ENCODE measurements at places on chromosomes 7 and 10. TPM values are rescaled to one million over a fixed set of nuclear protein-coding genes. Genes with fewer than 3 reads are reported as not detected.

SPDYE11 gene
- total RNA-seq: not detected

STEAP1 gene
- total RNA-seq: 1.8 TPM

DNA sequence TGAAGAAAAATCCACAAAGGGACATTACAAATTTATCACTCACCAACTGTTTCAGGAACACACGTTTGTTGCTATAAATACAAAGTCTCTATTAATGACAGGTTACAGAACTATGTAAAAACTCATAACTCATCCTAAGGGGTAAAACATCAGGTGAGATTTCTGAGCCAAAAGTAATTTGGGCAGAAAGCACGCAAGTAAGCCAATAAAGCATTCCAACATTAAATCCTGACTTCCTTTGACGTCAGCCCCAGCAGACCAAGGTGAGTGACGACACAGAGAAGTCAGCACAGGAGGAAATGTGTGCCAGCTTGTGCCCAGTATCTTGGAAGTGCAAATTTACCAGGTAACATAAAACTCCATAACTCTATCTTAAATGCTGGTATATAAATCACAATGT lies 45.7 kb downstream of the IMMP2L start:
- no peak for DNase-seq

- no peak for DNase-seq
These were observed 203.1 kb upstream of the NEBL start for GRCh38 chr10:21100190-21100589.

- DNase-seq: no peak
These were observed 7.2 kb downstream of the PALS2 start for GRCh38 chr7:24580283-24580946.

DNA sequence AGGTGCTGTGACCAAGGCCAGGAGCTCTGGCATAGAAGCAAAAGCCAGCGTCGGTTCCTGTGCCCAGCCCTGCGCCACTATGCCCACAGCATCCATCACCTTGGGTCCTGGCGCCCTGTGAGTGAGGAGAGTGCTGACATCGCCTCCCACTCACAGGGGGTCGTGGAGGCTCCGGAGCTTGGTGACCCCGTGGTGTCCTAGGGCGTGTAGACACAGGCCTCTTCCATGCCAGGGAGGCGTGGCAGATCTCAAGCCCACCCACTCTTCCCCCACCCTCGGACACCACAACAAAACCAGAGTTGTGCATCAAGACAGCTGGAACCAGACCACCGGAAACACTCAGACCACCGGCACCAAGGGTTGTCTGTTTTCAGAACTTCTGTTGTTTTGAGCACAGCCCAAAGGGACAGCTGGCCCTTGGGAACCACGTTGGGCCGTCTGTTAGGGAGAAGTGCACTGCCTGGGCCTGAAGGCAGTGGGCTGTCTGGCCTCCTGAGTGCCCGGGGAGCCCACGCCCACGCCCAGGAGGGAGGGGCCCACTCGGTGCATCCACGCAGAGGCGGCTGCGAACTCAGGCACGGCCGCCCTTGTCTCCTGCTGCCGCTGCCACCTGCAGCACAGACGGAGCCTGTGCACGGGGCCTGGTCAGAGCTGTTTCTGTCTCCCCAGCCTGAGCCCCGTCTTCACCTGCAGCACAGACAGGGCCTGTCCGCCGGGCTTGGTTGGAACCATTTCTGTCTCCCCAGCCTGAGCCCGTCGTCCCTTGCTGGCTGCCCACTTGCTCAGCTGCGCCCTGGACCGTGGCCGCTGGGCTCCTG lies 106.3 kb downstream of the INPP5A start:
- DNase-seq: no peak

DNA sequence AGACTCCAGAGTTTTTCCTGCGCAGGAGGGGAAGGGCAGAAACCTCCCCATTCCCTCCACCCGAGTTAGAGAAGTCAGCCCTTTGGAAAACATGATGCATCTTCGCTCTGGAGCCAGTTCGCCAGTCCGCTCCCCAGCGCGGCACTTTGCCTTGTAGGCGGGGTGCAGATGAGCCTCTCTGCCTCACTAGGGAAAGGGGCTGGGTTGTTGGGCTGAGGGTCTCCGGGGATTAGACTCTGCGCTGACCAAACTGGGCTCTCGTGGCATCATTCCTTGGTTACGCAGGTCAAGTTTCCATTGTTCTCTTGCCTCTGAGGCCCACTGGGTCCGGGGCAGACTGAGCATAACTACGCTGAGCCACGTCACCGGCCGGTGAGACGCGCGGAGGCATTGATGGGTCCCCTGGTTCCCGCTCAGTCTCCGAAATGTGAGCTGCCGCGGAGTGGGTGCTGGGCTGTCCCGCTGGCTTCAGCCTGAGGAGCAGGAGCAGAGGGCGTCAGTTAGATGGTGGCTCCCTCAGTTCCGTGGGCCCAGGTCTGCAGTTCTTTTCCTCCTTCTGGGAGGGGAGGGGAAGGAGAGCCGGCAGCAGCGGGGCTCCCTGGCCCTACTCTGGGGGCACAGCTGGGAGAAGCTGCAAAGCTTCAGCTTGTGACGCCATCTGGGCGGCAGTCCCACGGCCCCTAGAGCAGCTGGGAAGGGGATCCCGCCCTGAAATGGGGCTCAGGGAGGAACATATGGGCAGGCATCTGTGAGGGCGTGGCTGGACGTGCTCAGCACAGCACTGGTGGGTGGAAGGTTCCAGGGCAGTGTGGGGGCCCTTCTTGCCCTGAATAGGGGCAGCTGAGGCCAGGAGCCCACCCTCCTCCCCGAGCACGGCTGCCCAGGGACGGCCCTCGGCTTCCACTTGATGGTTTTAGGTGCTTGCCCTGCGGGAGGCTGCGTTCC lies 121.3 kb upstream of the BTBD16 start:
- DNase-seq: peak; percentile 91

GRCh38 chr7:44964831-44965440 lies 13.9 kb downstream of the MYO1G start:
- DNase-seq: no peak

- no peak for DNase-seq
These were observed 226.5 kb downstream of the NEBL start for GRCh38 chr10:20670579-20670978.

DNA sequence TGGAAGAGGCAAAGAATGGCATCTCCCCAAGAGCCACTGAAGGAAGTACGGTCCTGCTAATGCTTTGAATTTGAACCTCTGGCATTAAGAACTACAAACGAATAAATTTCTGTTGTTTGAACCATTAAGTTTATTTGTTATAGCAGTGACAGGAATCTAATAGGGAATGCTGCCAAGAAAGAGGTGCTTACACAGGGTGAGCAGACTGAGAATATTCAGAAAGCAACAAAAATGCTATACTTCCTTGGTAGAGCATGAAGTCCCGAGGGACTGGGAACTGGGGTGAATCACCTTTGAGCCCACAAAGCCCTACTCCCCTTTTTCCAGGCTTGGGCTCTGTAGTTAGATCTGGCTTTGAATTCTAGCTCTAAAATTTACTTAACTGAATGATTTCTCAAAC lies 45.0 kb downstream of the PANK1 start:
- no peak for DNase-seq

DNA sequence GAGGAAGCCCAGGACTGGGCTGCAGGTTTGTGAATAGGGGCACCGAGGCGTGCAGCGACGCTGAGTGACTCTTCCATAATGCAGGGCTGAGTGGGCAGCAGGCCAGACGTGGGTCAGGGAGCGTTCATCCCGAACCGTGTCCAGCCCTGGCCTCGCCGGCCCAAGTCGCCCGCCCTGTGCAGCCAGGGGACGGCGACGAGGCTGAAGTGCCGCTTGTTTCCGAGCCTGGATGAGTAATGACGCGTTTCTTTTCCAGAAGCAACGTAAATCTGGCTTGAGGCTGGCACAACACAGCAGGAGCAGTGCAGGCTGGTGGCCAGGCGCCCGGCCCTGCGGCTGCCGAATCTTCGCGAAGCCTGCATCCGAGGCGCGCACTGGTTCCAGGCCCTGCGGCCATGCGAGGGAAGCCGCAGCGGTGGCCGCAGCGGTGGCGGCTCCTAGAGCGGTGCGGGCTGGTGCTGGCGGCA lies 74.0 kb upstream of the SEC61G start:
- no peak for DNase-seq

Measured in right atrium auricular region (tissue), 2 donors.